Effector memory CD4-positive, alpha-beta T cell (primary cell): ENCODE measurements at places on chromosomes 2 and 18.

DNA sequence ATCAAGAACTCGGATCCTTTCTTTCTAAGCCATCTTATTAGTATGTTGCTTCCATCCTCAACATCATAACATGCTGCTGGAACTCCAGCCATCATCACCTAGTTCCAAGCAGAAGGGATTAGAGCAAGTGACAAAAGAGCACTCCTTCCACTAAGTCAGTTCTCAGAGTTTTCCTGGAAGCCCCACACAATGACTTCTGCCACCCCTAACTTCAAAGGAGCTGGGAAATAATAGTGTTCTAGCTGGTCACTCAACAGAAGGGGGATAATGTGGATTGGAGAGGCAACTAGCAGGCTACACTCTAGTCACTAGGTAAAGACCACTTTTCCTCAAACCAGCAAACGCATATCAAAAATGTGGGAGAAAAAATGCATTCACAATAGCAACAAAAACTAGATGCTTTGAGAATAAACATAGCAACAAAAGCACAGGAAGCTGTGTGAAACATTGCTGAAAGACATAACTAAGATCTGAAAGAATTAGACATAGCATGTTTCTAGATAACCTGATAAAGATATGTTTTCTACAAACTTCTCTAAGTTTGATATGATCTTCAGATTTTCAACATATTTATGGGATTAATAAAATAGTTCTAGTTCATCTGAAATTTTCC is 39.5 kb downstream of the COX7A2L start:
- DNase-seq: no peak

- no peak for DNase-seq
Observed at GRCh38 chr2:29420999-29421782, 306.0 kb downstream of the CLIP4 start.

DNA sequence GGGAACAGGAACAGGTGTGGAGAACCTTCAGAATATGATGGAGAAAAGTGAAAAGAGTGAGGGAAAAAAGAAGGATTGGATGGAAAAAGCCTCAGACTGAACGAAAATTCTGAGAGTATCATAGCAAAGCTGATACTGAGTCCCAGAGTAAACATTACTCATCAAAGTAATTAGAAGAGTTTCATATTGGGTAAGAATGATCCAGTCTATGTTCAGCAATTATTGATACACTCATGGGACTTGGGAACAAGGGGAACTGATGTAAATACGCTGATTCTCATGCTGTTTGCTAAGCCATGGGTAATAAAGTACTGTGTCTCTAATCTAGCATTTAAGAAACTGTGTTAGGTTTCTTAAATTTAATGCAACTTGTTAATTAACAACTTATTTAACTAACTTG is 219.9 kb upstream of the NOL4 start:
- no peak for DNase-seq

GRCh38 chr2:191626497-191627151 is 51.3 kb upstream of the NABP1 start:
- DNase-seq: no peak

GRCh38 chr2:115825912-115826311 is 1383.5 kb downstream of the DPP10 start:
- DNase-seq: no peak

DNA sequence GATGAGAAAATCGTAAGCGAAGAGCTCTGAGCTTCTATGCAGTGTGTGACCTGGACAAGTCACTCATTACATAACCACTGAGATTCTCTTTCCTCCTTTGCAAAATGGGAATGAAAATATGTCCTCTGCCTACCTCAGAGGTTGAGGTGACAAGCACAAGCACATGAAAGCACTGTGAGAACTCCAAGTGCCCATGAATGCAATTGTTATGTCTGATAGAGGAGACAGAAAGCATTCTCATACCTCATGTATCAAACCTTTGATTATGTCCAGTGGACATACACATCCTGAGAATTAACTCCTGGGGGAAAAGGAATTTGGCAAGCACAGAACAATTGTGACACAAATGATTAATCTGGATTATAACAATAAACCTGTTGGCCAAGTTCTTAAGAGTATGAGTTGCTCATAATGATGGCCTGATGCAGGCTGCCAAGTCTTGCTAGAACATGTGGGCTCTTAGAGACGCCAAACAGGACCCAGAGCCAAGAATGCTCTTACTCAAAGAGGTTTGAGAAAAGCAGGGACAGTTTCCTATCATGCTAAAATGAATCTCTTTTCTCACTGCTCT is 8.5 kb upstream of the RMDN2 start:
- DNase-seq: no peak

GRCh38 chr2:36044411-36044810 is 311.2 kb upstream of the CRIM1 start:
- DNase-seq: no peak

GRCh38 chr18:75809151-75809925 is 381.8 kb upstream of the SMIM21 start:
- DNase-seq: no peak

DNA sequence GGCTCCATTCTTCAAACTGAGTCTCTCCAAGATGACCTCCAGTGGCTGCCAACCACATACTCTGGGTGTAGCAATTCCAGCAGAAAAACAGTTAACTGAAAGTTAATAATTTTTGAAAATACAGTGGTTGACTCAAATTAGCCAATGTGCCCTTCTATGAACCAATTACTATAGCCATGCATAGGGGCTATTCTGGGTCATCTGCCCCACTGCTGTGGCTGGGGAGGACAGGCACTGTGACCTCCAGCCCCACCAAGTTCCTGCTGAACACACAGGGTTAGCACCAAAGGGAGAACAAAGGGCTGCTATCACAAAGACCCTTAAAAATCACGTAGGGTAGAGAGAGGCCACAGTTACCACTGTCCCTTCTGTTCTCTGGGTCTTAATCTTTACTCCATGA is 123.0 kb downstream of the IRS1 start:
- no peak for DNase-seq

DNA sequence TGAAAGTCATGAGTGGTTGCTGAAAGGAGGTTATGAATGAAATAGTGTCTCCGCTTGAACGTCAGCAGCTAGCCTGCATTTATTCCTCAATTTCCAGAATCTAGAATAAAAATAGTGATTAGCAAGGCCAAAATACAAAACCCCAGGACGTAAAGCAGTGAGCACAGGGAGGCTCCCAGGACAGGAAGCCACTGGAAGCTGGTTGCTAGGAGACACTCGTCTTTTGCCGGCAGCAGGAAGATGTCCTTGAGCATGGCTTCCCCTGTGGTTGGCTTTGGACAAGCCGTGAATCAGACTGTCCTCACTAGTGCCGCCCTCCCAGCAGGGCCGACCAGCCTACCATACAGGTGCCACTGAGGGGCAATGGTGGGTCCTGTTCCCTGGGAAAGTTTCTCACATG is 374.4 kb downstream of the MTX2 start:
- DNase-seq: no peak

GRCh38 chr2:119198240-119198840 is 25.3 kb upstream of the STEAP3 start:
- no peak for DNase-seq

DNA sequence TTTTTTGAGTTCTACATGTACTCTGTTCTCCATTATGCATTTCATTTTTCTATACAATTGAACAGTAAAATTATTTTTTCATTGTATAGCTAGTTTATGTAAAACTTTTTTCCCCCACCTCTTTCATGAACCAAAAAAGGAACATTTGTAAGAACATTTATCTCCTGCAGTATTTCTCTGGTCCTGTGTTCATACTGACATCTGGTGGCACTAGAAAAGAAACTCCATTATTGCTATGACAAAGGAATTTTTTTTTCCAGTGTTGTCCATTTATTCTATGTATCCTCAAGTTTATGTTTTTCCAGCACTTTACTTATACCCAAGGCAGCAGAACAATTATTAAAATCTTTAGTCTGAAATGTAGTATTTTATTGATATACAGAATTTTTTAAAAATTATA is 27.4 kb upstream of the CHAC2 start:
- no peak for DNase-seq

- DNase-seq: no peak
Observed at GRCh38 chr2:144515696-144516410, 4.1 kb downstream of the ZEB2 start.

GRCh38 chr2:184729581-184729980 is 131.3 kb downstream of the ZNF804A start:
- DNase-seq: no peak

GRCh38 chr2:111054791-111055691 is 65.7 kb upstream of the BCL2L11 start:
- no peak for DNase-seq

- no peak for DNase-seq
Observed at GRCh38 chr18:33577685-33578517, at the start of gene ASXL3. TSS of gene ASXL3 (plus strand) at chr18:33578219. CDS start at chr18:33578632, 413 bp downstream.

DNA sequence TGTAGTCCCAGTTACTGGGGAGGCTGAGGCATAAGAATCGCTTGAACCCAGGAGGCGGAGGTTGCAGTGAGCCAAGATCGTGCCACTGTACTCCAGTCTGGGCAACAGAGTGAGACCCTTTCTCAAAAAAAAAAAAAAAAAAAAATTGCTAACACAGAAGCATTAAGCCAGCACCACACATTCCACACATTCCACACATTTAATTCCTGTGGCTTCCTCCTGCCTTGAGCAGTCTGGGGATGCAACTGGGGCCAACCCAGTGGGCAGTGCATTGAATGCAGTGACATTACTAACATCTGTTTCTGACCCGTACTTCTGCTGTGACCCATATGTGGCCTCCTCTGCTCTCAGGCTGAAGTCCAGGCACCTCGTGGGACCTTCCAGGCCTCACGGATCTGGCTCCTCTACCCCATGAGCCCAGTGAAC is 107.0 kb downstream of the BCL2L11 start:
- no peak for DNase-seq

DNA sequence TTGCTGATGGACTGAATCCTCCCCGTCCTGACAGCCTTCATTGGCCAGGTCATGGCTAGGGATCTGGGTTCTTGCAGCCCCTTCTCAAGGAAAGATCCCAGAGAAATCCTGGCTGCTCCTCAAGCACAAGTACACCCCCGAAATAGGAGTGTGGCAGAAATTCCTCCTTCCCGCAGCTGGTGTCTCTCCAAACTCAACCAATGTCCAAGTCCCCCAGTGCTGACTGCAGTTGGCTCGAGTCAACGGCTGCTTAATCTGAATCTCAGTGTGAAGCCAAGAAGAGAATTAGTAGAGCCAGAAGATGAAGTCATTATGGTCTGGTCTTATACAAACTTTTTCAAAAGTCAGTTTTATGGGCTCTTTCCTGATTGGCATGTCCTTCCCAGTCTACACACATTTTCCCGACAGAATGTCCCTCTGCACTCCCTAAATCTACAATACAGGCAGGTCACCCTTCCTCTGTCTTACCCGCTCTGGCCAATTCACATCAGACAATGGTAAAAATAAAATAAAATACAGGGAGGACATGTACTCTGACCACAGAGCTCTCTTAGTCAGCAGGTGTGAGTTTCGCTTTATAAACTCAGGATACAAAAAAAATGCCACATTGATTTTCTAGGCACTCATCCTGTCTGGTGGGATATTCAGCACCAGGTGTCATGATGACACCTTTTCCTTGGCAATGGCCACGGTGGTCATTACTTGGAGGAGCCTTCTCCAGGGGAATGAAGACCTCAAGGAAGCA is 76.9 kb upstream of the PAPOLG start:
- DNase-seq: no peak

- DNase-seq: peak; percentile 36
Observed at GRCh38 chr2:26745609-26746327, 18.3 kb upstream of the SLC35F6 start.

DNA sequence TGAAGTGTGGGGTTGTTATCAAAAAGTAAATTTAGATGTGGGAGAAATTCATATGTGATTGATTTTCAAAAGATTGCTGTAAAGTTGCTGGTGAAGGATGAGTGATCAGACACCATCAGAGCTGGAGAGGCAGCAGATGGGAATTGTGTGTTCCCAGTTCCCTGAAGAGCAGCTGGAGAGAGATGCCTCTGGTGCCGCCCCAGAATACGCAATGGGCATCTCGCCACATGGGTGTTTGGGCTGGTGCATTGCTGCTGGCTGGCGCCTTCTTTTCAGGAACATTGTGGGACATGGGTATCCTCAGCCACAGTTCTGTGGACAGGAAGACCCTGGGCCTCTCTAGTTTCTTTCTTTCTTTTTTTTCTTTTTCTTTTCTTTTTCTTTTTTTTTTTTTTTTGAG is 11.9 kb downstream of the ATG4B start:
- DNase-seq: no peak

DNA sequence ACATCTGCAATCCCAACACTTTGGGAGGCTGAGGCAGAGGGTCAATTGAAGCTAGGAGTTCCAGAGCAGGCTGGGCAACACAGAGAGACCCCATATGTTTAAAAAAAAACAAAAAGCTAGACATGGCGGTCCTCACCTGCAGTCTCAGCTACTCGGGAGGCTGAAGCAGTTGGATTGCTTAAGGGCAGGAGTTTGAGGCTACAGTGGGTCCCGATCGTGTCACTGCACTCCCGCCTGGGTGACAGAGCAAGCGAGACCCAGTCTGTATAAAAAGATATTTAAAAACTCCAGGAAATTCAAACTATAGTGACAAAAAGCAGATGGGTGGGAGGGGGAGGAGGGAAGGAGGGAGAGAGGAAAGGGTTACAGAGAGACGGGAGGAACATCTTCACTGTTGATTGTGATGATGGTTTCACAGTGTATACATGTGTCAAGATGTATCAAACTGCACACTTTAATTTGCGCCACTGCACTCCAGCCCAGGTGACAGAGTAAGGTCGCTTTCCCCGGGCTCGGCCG is 942 bp upstream of the ZNF236 start:
- no peak for DNase-seq

DNA sequence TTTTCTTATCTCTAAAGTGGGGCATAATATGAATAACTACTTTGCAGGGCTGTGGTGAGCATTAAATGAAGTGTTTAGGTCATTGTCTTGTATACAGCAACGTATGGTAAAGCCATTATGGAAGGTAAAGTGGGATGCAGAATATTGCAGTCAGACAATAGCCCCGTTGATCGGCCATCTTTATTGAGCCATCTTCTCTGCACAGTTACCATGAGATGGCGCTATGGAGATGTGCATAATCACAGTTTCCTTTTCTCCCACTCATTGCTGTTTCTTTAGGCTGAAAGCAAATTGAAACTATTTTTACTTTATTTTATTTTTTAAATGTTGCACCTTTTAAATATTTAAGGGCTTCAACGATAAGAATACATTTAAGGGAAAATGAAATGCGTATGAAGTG is 108.9 kb downstream of the THSD7B start:
- no peak for DNase-seq

DNA sequence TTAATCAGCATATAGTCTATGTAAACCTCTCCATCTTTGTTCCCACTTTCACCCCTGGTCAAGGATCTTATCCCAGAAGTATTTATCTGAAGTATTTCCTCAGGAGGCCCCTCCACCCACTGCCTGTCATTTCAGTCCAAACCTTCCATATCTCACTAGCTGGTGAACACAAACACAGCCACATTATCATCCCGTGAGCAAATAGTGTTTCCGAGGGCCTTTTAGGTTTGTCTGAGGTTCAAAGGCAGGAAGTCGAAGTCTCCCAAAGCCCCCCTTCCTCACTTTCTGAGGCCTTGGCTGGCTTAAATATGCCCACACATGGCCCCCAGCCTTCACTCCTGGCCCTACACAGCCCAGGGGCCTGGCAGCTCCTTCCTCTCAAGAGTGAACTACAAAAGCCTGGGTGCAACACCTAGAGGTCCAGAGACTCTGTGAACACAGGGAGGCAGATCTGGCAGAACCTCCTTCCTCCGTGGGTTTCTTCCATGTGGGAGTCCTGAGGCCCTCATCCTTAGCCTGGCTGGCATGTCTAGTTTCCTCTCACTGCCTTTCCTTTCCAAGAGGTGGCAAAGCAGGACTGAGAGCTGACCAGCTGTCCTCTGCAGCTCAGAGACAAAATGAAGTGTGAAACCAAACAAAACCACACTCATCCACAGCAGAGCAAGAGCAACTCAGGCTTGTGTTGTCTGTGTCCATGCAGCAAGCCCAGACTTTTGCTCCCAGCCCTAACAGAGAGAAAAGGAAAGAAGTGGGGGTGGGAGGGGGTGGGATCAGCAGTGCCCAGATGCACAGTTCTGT is 264.2 kb downstream of the SS18 start:
- DNase-seq: no peak
